Activated gamma-delta T cell treated with anti-CD3 and anti-CD28 coated beads, Interleukin-2, amount 50 U/mL, for 16 hours (primary cell): ENCODE measurements at places on chromosomes 6 and 20.
A peak's percentile ranks its signal among the peaks of the same experiment; 100 is the strongest.

- peak; percentile 33 for DNase-seq
These were observed 2.8 kb upstream of the DIDO1 start for GRCh38 chr20:62929051-62929538.

DNA sequence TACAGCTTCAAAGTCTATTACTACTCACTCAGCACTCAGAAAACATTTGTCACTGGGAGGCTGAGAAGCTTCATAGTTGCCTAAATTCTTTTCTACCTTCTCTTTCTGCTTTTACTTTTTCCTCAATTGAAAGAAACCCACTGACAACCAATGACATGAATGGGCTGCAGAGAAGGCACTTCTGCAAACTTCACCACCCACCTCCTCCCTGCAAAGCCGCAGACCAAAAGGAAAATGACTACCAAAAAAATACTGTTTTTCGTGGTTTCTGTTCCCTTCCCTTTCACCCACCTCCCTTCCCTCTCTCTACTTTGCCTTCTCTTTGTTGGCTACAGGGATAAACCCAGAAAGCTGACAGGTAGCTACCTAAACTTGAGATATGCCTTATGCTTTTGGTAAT, 3.2 kb downstream of the GNAS-AS1 start:
- no peak for DNase-seq

DNA sequence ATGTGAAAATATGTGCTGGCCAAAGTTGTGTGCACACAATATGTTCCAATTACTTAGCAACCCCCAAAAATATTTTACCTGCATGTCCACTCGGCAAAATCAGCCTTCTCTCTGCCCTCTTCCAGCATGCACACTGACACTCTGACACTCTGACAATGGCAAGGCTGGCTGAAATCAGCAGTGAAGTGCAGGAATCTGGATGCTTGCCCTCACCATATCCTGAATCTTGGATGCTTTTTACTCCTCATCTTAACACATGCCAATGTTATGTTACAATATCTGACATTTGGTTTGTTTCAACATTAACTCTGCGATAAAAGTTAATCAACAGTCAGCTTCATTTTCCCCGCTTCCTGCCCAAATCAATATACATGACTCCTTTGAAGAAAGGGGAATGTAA, 203.2 kb downstream of the COL9A1 start:
- no peak for DNase-seq

DNA sequence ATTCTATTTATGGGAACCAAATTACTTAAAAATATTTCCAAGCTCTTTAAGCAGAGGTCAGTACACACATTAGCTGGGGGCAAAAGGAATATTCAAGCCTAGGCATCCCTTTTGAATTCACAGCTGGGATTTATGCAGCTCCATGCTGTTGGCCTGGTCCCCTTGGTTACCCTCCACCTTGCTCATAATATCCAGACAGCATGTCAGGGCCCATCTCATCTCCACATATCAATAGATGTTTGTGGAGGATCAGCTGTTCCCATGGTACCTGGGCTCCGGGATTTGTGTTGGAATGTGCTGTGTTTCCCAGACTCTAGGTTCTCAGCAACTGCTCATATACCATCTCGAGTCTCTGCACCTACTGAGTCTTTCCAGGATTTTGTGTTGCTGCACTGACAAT, 534.8 kb downstream of the BMP2 start:
- no peak for DNase-seq

- no peak for DNase-seq
These were observed 42.0 kb downstream of the CDS2 start for GRCh38 chr20:5168651-5169396.

DNA sequence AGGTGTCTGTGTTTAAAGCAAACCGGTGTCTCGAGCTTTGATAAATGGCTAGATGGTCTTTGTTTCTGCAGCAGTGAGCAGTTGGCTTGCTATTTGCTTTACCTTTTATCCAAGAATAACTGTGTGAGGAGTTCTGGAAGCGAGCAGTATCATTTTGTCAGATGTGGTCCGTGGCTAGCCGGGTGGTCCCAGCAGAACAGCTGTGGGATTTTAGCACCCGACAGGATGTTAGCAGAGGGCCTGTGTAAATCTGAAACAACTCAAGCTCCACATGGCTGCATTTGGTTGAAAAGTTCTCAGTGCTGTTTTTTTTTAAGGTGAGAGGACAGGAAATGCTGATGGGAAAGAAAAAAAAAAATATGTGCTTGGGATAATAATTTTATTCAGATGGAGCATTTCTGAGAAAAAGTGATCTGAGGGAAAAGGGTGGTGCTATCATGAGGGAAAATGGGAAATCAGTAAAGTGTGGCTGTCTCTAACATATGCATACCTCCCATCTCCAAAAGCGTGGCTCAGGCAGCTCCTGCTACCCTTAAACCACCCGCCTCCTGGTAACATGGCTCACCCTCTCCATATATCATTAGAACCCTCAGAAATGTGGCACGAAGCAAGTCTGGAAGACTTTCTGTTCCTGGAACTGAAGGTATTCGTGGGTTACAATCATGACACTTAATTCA, 215.4 kb downstream of the TSHZ2 start:
- DNase-seq, result no peak

GRCh38 chr20:38997622-38998021, 35.5 kb downstream of the DHX35 start:
- DNase-seq, result peak; percentile 38

DNA sequence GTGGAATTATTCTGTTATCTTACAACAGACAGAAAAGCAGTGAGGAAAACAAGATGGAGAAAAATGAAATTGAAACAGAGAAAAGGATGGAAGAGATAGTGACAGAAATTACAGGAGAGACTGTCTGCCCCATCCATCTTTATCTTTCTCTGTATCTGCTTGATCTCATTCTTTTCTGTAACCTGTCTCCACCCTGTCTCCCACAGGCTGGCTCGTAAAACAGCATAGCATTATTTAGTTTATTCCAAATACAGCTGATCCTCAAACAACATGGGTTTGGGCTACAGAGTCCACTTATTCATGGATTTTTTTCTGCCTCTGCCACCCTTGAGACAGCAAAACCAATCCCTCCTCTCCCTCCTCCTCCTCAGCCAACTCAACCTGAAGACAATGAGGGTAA, 482.3 kb upstream of the JARID2 start:
- no peak for DNase-seq
